Spinal cord (tissue), 10 donors: ENCODE measurements at places on chromosomes 1 and 21. TPM values are rescaled to one million over a fixed set of nuclear protein-coding genes. Genes with fewer than 3 reads are reported as not detected.

RIPK4 gene
- total RNA-seq = 0.11 TPM

TRNP1 gene
- total RNA-seq = 9.3 TPM

VTCN1 gene
- total RNA-seq = 0.50 TPM

CLCA4 gene
- total RNA-seq = 1.6 TPM

KRTAP12-2 gene
- total RNA-seq = not detected

CYP4B1 gene
- 0.66 TPM for total RNA-seq

CD244 gene
- 0.69 TPM for total RNA-seq

SMCP gene
- not detected for total RNA-seq

OR2L2 gene
- 0.39 TPM for total RNA-seq

KCNA3 gene
- total RNA-seq = 11.5 TPM

IVL gene
- not detected for total RNA-seq

VSIG8 gene
- total RNA-seq = not detected

CAMSAP2 gene
- total RNA-seq = 74.2 TPM

ADAM15 gene
- 58.5 TPM for total RNA-seq

CTSS gene
- total RNA-seq = 58.8 TPM

OR10J1 gene
- not detected for total RNA-seq

SNAP47 gene
- total RNA-seq = 66.4 TPM

HSPA6 gene
- total RNA-seq = 0.77 TPM

OR2L13 gene
- 2.6 TPM for total RNA-seq

IFI44L gene
- total RNA-seq = 48.3 TPM
